ENCODE measurements at places on chromosomes 16 and 17.

- DNase-seq, result no peak
Observed at GRCh38 chr16:3032624-3033023, 4.1 kb downstream of the BICDL2 start.

- no peak for DNase-seq
Observed at GRCh38 chr16:19704321-19705145, 13.5 kb downstream of the KNOP1 start.

DNA sequence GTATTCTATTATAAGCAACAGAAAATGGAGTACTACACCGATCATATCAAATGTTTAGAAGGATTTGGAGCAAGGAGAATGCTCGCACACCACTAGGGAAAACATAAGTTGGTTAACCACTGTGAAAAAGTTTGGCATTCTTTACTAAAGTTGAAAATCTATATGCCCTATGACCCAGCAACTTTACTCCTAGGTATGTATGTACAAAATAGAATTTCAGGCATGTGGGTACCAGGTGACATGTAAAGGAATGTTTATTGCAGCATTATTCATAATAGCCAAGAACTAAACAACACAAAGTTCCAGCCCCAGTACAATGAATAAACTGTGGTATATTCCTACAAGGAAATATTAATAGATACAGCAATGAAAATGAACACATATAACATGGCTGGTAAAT, 5.8 kb upstream of the HBZ start:
- no peak for DNase-seq

DNA sequence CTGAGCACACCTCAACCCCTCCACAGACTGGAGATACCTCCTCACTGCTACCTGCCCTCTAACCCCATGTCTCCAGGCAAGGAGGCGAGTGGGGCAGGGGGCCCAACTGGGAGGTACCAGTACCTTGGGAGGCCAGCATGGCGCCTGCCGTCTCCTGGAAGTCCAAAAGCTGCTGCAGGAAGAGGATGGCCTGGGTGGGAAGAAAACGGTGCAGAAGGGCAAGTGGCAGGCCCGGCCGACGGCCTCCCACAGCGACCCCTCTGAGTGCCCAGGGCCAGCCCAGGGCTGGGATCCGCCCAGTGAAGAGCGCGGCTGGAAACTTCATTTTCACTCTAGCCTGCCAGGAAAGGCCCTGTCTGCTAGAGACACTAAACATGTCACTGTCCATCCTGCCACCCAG, 8.5 kb downstream of the ZACN start:
- DNase-seq, result no peak

- no peak for DNase-seq
Observed at GRCh38 chr16:89378947-89379771, 111.2 kb downstream of the ANKRD11 start.

DNA sequence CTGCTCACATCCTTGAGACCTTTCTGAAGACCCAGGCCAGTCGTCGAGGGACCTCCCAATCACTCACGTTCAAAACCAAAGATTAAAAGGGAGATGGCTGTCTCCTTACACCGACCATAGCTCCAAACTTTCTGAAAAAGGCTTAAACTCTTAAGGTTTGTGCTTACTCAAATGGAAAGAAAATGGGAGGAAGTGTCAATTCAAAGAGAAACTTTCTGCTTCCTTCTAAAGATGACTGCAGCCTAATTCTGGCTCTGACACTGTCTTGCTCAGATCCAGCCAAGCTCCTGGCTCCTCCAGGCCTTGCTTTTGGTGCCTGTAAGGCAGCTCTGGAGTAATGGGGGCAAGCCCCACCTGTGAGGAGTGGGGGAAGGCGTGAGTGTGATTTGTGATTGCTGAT, 54.9 kb upstream of the WSB1 start:
- DNase-seq, result no peak

DNA sequence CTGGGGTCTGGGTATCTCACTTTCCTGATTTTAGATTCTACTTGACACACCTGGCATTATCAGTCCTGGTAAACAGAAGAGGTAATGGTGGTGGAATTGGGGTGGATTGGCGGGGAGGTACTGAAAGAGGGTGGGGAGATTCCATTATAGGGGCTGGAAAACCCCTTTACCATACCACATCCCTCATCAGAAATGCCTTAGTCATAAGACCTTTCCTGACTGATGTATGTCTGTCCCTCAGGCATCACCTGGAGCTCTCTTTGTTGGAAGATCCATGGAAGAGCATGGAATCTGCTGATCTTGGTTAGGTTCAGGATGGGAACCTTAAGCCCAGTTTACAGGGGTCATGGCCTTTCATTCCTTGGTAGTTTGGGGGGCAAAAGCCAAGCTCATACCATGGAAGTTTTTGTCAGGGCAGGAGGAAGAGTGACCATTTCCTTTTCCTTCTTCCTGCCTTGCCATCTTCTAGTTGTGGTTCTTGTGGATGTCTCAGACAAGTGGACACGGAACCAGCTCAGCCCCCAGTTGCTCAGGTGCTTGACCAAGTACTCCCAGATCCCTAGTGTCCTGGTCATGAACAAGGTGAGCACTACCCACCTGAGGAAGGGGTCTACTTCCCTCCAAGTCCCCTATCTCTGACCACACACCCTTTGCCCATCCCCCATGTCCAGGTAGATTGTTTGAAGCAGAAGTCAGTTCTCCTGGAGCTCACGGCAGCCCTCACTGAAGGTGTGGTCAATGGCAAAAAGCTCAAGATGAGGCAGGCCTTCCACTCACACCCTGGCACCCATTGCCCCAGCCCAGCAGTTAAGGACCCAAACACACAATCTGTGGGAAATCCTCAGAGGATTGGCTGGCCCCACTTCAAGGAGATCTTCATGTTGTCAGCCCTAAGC, 3.3 kb downstream of the ERAL1 start:
- no peak for DNase-seq

- DNase-seq, result no peak
Observed at GRCh38 chr16:629185-629832, 1.5 kb upstream of the WFIKKN1 start.

GRCh38 chr17:56966338-56966737, 5.5 kb upstream of the COIL start:
- no peak for DNase-seq

DNA sequence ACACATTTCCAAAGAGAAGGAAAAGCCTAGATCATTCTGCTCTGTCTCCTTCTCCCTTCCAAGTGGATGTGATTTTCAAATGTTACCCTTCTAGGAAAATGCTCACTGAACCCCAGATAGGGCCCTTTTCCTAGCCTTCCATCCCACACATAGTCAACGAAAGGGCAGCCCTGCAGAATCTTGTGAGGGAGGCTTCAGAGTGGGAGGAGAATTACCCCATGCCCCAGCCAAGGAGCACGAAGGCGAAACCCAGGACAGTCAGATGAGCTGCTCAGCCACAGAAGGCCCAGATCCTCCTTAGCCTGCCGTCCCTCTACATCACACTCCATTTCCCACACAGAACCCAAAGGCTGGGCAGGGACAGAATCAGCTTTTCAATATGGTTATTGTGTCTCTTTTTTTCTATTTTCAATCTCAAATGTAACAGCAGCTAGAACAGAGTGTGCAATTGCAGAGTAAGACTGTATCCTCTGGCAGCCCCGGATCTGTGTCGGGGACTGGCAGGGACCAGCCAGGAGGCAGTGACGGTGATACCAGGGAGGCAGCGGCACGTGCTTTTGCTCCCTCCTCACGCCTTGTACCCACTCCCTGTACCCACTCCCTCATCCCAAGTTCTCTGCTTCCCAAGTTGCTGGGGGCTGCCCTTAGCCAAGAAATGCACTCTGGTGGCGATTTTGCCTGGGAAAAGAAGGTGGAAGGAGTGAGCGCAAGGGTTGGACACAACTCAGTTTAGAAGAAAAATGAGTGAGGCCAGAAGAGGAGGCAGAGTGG, 3.7 kb upstream of the SDK2 start:
- no peak for DNase-seq

DNA sequence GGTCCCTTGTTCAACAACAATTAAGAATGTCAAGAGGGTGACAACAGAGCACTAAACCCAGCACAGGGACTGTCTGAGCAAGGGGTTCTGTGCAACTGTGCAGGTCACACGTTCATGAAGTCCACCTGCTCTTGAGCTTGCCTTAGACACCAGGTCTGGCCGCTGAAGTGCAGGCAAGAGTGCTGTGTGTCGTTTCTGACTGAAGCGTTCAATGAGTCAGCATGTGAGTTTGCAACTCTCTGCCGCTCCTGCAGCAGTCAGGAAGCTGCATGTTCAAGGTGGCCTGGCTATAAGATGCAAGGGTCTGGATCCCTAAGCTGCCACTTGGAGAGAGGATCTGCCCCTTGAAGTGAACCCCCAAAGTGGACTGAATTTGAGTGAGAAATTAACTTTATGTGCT, 332.7 kb upstream of the HSBP1 start:
- no peak for DNase-seq

DNA sequence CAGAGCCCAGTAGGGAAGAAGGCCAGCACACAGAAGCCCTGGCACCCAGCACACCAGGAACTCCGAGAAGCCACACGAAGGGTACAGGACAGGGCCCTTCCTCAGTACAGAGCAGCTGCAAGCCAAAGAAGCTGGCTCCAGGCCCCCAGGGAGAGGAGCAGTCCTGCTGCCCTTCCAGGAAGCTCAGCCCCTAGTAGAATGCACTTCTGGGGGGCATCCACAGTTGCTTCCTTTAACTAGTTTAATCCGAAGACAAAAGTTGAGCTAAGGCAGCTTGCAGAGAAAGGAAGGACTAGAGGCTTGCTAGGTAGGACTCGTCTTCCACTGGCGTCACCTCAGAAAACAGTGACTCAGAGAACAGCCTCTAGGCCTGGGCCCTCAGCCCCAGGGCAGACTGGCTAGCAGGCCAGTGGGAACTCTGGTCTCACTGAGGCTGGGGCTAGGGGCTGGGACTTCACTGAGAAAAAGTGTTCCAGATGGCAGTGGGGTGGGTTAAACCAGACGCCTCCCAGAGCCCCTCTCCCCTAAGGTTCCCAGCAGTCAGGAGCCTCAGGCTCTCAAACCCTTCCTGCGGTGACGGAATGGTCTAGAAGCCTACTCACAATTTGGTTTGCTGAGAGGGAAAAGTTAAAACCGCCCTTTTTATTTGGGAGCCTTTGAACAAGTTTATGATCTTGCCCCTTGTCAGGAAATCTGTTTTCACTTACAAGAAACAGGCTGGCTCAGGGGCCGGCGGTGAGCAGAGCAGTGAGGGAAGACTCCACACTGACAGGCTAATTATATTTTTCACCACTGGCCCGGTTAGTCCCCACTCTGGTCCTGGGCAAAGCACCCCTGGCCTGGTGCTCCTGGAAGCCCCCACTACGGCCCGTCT, 41.4 kb downstream of the ACTG1 start:
- DNase-seq, result no peak

Measured in stimulated activated CD8-positive, alpha-beta memory T cell treated with anti-CD3 and anti-CD28 coated beads, Interleukin-2, amount 100 ng/mL, for 1 hour (primary cell).